ENCODE measurements at places on chromosomes 6 and 20.

DNA sequence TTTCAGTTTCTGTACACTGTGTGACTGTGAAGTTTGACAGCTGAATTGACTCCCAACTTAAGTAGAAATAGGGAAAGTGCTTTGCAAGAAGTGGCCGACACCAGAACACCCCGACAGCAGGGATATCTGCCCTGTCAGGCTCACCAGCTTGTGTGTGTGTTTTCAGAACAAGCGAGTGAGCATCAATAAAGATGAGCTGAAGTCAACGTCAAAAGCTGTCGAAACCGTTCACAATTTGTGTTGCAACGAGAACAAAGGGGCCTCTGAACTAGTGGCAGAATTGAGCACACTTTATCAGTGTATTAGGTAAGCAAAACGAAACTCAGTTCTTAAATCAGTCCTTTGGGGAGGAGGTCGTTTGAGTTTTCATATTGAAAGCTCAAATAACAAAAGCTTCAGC lies 10.7 kb downstream of the NELFCD start:
- DNase-seq: no peak

DNA sequence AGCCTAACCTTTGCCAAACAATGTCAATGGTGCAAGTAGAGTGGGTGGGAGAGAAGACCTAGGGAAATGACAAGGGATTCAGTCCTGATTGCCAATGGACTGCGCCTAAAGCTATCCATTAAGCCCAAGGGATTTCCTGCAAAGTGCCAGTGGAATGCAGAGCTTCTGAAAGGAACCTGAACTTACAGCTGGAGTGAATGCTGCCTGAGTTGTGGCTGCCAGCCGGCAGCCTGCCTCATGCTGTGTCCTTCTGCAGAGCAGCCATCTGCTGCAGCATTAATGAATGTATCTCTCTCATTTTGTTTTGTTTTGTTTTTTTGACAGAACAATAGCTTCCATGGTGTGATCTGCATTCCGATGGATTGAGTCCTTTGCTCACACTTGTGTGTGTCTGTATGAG lies 44.7 kb downstream of the SLC35F1 start:
- DNase-seq: no peak

GRCh38 chr6:34093206-34093605 lies 52.7 kb downstream of the GRM4 start:
- DNase-seq: no peak

DNA sequence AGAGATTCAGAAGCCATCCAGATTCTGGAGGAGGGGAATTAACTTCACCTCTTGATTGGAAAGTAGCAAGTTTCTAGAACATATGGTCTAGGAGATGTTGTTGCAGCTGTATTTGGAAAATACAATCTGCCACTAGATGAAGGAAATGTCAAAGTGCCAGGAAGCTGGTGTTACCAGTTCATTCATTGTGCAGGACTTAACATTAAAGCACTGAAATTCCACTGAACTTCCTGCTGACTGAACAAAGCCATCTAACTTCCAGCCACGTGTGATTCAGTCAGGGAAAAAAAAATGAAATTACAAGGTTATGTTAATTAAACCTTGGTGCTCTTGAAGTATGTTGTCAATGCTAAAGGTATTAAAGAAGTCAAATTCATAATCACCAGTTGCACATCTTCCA lies 321.5 kb upstream of the SASH1 start:
- DNase-seq: no peak

DNA sequence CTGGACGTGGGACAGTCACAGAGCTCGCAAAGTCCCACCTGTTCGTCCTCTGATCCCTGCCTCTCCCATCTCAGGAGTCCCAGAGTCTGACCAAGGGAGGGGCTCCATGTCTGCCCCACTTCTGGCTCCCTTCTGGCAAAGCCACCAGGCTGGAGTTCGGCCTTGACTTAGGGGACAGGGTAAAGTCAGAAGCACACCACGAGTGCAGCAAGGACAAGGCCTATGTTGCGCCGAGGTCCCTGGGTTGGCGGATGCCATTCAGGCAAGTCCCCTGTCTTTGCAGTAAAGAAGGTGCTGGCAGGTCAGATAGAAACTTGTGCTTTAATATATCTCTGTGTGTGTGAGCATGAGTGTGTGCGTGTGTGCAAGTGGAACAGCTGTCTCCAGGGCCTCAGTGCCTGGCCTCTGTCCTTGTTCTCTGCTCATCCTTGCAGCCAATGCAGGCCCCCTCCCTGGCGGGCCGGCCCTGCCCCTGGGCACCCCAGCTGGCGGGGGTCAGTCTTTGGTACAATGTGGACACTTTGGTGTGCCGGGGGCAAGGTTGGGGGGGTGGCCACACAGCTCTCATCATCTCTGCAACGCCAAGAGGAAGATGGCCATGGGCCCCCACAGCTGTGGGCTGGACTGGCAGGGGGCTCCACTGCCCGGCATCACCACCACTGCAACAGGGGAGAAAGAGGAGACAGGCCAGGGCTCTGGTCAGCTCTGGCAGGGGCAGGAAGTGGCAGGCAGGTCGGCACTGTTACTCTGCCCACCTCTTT lies 60.7 kb downstream of the MDGA1 start:
- DNase-seq: no peak

DNA sequence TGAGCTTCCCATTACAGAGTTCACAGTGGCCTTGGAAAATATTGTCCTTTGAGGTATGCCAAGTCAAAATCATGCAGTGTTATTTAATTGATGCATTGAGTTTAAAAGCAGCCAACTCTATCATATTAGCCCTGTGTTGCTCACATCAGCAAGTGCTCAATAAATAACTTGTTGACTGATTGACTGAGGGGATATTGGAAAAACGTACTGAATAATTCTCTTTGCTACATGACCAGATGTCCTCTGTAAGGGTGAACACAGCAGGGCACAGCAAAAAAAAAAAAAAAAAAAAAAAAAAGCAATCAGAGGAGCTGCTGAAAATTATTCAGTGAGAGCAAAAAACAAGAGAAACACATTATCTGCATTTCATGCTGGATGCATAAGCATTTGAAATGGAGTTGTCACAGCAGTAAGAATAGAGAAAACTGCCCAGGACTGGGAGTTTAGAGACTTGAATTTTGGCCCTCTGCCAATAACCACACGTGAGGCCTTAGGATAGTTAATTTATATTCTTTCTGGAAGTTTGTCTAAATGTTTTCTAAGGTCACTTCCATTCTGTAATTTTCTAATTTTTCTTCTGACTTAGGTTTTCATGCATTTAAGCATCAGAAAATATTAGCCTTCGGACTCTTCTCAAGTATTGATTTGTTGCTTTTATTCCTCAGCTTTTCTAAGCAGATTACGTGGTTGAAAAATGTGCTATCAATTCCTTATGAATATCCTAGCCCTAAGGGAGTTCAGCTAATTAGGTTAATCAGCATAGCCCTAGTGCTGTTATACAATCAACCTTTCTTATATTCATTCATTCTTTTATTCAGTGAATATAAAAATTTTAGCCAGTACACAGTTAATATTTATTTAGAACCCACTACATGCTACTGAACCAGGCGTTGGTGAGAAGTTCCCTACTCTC lies 246.8 kb upstream of the STXBP5 start:
- DNase-seq: no peak

DNA sequence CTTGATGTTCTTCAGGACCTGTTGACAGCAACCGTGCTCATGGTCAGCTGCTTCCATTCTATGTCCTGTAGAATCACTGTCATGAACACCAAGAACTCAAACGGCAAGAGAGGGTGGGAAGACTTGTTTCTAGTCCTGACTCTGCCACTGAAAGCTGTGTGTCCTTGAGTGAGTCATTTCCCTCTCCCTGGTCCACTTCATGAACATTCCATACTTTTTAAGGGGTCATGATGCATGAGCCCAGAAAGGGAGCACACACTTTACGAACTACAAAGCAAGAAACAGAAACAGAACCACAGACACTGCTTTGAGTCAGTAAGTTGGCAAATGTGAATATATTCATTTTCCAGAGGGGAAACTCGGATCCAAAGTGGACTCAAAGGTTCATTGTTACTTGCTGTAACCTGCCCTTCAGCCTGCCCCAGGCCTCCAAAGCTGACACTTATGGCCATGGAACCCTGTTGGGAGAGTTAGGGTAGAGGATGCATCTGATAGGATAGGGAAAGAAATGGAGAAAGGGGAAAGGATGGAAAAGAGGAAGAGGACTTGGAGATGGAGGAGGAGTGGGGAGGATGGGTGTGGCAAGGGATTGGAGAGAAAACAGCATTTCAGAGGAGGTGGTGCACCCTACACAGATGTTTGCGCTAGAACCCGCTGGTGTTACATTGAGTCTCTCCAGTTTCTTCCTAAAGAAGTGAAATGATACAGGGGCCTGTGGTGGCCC lies 129.8 kb downstream of the FOXO3 start:
- no peak for DNase-seq

- no peak for DNase-seq
These were observed 79.4 kb downstream of the GFOD1 start for GRCh38 chr6:13407709-13408695.

GRCh38 chr6:7762760-7763159 lies 36.9 kb downstream of the BMP6 start:
- no peak for DNase-seq

GRCh38 chr6:28488916-28489365 lies 26.7 kb downstream of the GPX6 start:
- peak; percentile 13 for DNase-seq

- no peak for DNase-seq
These were observed 210.9 kb upstream of the TBX18 start for GRCh38 chr6:84975316-84975715.

- no peak for DNase-seq
These were observed 197.9 kb downstream of the TFAP2C start for GRCh38 chr20:56826705-56827665.

DNA sequence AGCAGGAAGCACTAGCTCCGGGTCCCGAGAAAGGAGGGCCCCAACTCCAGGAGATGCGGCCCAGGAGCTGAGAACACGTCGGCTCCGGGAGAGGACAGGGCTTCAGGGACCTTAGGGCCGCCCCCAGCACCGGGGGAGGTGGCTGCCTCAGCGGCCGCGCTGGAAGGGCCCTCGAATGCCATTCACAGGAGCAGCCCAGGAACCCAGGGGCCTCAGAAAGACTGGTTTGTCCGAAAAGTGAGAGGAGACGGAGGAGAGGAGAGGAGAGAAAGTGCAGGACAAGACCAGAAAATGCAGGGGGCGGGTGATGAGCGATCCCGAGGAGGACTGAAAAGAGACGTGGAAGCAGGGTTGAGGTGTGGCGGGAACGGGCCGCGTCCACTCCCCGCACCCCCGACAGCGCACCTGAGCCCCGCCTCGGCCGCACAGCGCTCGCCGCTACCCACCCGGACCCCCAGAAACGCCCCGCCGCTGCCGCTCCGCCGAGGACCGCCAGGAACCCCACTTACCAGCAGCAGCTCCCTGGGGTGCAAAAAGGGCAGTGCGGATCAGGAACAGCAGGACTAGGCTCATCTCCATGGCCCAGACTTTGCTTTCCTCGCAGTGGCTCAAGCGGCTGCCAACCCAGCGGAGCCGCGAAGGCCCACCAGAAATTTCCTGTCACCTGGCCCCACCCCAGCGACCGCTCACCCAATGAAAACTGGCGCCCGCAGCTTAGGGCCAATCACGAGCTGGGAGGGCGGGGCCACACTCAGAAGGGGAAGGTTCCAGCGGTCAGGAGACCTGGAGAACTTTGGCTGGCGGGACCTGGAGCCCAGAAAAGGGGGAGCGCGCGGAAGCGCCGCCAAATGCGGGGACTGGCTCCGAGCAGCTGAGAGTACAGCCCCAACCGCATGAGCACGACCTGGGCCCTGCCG lies 25.4 kb downstream of the HLA-F start:
- DNase-seq: peak; percentile 88

GRCh38 chr20:38685853-38686473 lies 38.3 kb upstream of the SLC32A1 start:
- DNase-seq: peak; percentile 65

DNA sequence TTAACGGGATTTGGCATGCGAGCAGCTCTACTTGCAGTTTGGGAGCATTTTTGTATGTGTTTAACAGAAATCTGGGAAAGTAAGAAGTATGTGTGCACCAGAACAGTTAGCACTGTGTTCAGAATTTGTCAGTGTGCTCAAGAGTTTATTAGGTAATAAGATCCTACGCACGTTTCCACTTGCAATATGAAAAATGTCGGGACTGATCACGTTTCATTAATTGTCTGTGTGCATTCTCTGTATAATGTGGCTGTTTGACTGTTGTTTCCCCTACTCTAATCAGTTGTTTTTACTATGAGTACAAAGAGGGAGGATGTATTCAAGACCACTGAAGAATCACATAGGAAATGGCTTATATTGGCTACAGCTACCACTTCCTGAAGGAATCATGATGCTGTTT lies 349.7 kb upstream of the POU3F2 start:
- no peak for DNase-seq

Measured in HEK293T (cell line).